ENCODE measurements at places on chromosomes 6 and 20.

- no peak for DNase-seq
These were observed 50.0 kb upstream of the NRSN1 start for GRCh38 chr6:24076011-24076410.

GRCh38 chr20:2397091-2397490 lies 16.4 kb downstream of the TGM6 start:
- DNase-seq: no peak

GRCh38 chr6:11152581-11152980 lies 41.1 kb upstream of the ERVFRD-1 start:
- no peak for DNase-seq

- no peak for DNase-seq
These were observed 115.3 kb upstream of the ASCC3 start for GRCh38 chr6:100996409-100996808.

GRCh38 chr20:53900380-53900999 lies 169.9 kb downstream of the BCAS1 start:
- no peak for DNase-seq

DNA sequence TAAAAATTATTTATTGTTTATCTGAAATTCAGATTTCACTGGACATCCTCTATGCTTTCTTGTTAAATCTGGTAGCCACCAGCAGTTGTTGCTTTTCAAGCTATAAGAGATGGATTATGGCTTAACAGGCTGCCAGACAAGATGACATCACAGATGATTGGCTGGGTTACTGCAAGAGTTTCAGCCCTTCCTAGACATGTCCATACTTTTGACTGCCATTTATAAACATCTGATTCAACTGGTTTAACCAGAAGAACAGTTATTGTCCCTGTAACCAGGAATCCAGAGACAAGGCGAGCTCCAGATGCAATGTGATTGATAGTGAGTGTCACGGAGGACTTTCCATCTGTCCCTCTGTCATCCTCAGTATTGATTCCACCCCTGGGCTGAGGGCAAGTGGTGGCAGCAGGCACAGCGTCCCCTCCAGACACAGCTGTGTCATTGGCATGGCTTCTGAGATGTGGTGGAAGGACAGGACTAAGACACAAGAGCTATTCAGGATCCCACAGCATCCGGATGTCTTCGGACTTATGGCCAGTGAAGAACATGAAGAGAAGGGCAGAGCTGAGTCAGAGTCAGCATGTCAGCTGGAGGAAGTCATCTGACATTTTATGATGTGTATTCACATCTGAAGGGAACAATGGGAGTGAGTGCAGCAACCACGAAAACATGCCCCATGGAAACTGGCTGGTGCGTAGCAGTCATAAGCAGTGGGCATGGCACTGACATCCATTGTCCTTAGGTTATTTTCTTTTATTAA lies 284.5 kb upstream of the CDYL start:
- no peak for DNase-seq

- DNase-seq: no peak
These were observed 15.6 kb upstream of the UBE2J1 start for GRCh38 chr6:89368107-89368506.

DNA sequence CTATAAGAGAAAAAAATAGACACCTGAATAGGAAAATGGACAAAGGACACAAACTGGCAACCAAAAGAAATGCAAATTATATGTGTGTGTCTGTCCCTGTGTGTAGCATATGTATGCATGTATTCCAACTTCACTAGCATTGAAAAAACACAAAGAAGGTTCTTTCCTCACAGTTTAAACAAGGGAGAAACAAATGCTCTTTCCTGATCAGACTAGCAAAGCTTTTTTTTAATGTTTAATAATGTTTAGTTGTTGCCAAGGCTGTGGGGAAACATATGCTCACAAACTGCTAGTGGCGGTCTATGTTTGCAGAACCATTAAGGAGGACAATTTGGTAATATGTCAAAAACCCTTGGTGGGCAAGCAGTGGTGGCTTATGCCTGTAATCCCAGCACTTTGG lies 22.4 kb downstream of the SMLR1 start:
- DNase-seq: no peak

- no peak for DNase-seq
These were observed 8.5 kb downstream of the ABCC10 start for GRCh38 chr6:43435682-43436437.

- no peak for DNase-seq
These were observed 165.9 kb upstream of the CDYL start for GRCh38 chr6:4610256-4610655.

GRCh38 chr6:113619077-113619476 lies 238.1 kb upstream of the MARCKS start:
- no peak for DNase-seq

DNA sequence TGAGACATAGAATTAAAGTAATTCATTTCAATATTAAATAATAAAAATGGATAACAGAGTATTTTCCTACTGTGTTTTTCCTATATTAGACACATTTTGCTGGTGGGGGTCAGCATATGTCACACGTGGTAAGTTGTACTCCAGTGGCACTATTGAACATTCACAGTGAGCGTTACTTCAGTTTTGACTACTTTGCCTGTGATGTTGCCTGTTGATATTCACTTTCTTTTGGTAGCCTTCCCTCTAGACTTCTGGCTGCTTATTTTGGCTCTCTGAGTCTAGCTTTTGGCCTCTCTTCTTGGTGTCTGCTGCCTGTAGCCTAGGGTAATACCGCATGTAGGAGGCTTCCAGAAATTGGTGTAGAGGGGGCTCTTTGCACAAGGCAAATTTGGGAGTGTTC lies 64.4 kb upstream of the TFB1M start:
- DNase-seq: no peak

- DNase-seq: no peak
These were observed 254.0 kb upstream of the GJE1 start for GRCh38 chr6:141878686-141879085.

GRCh38 chr6:2127484-2127911 lies 117.9 kb downstream of the GMDS start:
- DNase-seq: peak; percentile 12

DNA sequence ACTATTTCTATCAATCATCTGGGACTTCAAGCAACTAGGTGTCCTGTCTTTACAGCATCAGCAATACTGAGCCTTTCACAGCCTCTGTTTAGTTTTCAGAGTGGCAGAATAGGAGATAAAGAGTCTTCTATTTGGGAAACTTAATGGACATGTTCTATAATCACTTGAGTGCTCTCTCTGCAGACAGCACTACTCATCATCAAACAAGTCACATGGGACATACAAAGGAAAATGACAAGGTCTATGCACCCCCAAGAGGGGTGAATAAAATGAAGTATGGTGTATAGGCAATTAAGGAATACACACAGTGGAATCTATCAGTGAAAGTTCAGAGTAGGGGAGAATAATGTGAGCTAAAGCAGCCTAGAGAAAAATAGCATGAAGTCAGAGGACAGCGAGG lies 237.8 kb upstream of the THEMIS start:
- no peak for DNase-seq

DNA sequence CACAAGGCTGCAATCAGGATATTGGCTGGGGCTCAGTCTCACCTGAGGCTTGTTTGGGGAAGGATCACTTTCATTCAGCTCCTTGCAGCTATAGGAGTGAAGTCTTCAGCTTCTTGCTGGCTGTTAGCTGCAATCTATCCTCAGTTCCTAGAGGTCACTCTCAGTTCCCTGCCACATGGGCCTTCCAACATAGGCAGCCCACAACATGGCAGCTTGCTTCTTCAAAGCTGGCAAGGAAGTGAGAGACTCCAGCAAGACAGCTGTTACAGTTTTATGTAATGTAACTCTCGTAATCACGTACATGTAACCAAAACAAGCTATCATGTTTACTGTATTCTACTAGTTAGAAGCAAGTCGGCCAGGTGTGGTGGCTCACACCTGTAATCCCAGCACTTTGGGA lies 226.9 kb downstream of the CDC5L start:
- no peak for DNase-seq

- DNase-seq: no peak
These were observed 35.5 kb downstream of the CARMIL1 start for GRCh38 chr6:25314509-25315175.

GRCh38 chr6:64034291-64034690 lies 398.7 kb downstream of the PHF3 start:
- no peak for DNase-seq

Measured in T-helper 2 cell (primary cell).